ENCODE measurements at places on chromosomes 3 and 15. TPM values are rescaled to one million over a fixed set of nuclear protein-coding genes. Genes with fewer than 3 reads are reported as not detected.

GRCh38 chr3:69983546-69984265 is 15.8 kb upstream of the SAMMSON start:
- no peaks in the 10 kb centered on the region for H3K36me3 ChIP-seq
- no peak overlapping the region for H3K4me3 ChIP-seq
- no peak overlapping the region for H3K27ac ChIP-seq

The CMC1 gene
- 23.5 TPM for total RNA-seq

The CDHR4 gene
- total RNA-seq: 0.16 TPM

GRCh38 chr15:49315391-49315823 is 107.6 kb upstream of the FGF7 start:
- H3K27me3 ChIP-seq: no peaks in the 10 kb centered on the region
- no peak overlapping the region for H3K27ac ChIP-seq
- DNase-seq: no peak
- H3K36me3 ChIP-seq: peaks cover 21% of the 10 kb centered on the region
- H3K4me3 ChIP-seq: no peak overlapping the region

GRCh38 chr15:96353930-96354730 is 23.6 kb downstream of the NR2F2 start:
- no peak for DNase-seq
- peaks cover 74% of the 10 kb centered on the region for H3K27me3 ChIP-seq
- no peak overlapping the region for H3K4me3 ChIP-seq
- peaks cover 3% of the 10 kb centered on the region for H3K36me3 ChIP-seq

- no peak for DNase-seq
- H3K36me3 ChIP-seq: no peaks in the 10 kb centered on the region
- H3K4me1 ChIP-seq: peaks cover 56% of the 10 kb centered on the region
Observed at GRCh38 chr3:5010706-5011554, 31.7 kb downstream of the BHLHE40 start.

GRCh38 chr3:167978071-167978470 is 117.7 kb downstream of the GOLIM4 start:
- no peaks in the 10 kb centered on the region for H3K4me1 ChIP-seq
- no peaks in the 10 kb centered on the region for H3K36me3 ChIP-seq
- no peak overlapping the region for H3K27ac ChIP-seq
- DNase-seq: no peak
- H3K4me3 ChIP-seq: no peak overlapping the region
- no peaks in the 10 kb centered on the region for H3K27me3 ChIP-seq

The ITGA11 gene
- 0.92 TPM for total RNA-seq

- H3K4me1 ChIP-seq: peaks cover 35% of the 10 kb centered on the region
- peak overlapping the region; percentile 98 for H3K27ac ChIP-seq
- no peaks in the 10 kb centered on the region for H3K27me3 ChIP-seq
Observed at GRCh38 chr3:57555306-57555705, 768 bp upstream of the PDE12 start.

The KIF7 gene
- 3.5 TPM for total RNA-seq

- peak overlapping the region; percentile 93 for H3K27ac ChIP-seq
- peak overlapping the region; percentile 94 for H3K4me3 ChIP-seq
- H3K27me3 ChIP-seq: no peaks in the 10 kb centered on the region
- no peak for DNase-seq
Observed at GRCh38 chr3:49428752-49429080, 408 bp downstream of the NICN1 start.

- peaks cover 13% of the 10 kb centered on the region for H3K36me3 ChIP-seq
- H3K27me3 ChIP-seq: no peaks in the 10 kb centered on the region
- DNase-seq: no peak
- no peak overlapping the region for H3K27ac ChIP-seq
- no peak overlapping the region for H3K4me3 ChIP-seq
Observed at GRCh38 chr15:67145710-67146109, 80.3 kb downstream of the SMAD3 start.

Data from activated T-helper 2 cell treated with anti-CD3 and anti-CD28 coated beads, Interferon-gamma antibody, Interleukin-2, Interleukin-4, amounts not matched to agents 10 μg/mL and 5 μg/mL and 100 μg/mL, durations not matched to agents 14 hours and 24 hours and 36 hours (primary cell).